ENCODE measurements at places on chromosomes 2 and 18.

GRCh38 chr2:229815342-229815741 lies 101.0 kb upstream of the DNER start:
- no peak for DNase-seq

- no peak for DNase-seq
Measured at GRCh38 chr2:205270689-205271088, 411.6 kb upstream of the NRP2 start.

DNA sequence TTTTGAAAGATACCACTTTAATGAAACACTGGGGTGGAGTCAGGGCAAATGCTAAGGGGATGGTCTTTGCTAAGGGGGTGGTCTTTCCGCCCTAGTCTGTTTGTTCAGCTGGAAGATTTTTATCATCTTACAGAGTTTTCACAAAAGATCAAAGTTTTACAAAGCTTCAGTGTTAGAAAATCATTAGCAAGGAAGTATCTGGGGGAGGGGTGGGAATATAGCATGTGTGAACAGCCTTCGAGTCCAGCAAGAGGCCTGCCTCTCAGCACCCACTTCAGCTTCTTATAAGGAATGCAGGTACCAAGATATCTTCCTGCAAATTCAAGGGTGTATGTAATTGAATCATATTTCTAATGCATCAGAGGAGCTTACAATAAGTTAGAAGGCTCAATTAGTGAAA lies 112.9 kb downstream of the RAPGEF4 start:
- DNase-seq: no peak

DNA sequence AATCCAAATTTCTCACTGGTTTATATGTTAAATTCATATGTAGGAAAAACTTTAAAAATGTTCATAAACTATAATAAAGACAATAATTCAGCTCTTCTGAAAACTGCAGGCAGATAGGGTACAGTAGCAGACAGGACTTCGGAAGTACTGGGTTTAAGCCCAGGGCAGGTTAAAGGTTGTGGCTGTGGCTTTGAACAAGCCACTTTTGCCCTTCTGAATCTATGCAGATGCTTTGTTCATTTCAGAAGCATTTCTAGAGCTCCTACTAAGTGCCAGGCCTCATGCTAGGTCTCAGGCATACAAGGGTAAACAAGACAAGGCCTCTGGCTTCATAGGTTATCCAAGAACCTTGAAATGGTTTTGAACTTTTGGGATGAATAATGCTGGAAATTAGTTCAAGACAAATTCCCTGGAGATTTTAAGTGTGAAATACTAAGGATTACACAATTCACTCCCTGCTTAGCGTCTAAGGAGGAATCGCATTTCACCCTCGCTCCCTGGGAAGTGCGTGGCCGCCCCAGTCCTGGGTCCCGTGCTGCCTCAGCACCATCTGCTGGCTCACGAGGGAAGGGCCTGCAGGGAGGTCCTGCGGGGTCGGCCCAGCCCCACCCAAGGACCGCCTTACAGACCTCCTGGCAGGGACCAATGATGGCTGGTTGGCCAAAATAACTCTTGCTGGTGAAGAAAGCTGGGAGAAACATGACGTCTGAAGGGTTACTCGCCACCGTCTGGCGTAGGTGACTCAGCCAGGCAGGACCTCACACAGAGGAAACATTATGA lies 67.7 kb upstream of the L3MBTL4 start:
- DNase-seq: peak; percentile 58

GRCh38 chr2:114170070-114170469 lies 272.4 kb upstream of the DPP10 start:
- DNase-seq: no peak

DNA sequence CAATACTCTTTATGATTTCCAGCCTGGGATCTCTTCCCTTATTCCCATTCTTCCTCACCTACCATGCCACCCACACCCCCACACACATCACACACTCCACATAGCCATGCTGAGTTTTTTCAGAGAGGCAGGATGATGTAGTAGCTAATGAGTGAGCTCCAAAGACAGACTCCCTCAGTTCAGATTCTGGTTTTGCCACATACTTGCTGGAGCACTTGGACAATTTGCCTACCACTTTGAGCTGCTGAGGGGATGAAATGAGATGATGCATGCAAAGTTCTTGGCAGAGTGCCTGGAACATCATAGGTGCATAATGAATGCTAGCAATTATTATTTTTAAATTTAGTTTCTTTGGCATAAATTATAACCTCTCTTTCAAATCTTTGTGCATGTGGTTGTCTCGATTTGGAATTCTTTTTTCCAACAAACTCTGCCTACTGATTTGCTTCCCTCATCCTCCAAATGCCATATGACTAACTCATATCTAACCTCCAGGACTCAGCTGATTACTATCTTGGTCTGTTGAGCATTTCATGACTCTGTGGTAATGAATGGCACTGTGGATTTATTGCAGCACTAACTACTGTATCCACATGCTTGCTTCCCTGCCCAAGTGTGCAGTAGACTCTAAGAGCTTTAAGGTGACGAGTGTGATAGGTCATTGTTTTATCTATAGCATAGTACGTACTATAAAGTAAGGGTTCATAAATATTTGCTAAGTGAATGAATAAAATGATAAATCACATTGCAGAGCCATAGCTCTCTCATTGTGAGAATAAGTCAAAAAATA lies 99.1 kb downstream of the TACR1 start:
- peak; percentile 79 for DNase-seq

GRCh38 chr2:10634495-10634894 lies 55.3 kb downstream of the NOL10 start:
- no peak for DNase-seq
